ENCODE measurements at places on chromosomes 4 and X.

DNA sequence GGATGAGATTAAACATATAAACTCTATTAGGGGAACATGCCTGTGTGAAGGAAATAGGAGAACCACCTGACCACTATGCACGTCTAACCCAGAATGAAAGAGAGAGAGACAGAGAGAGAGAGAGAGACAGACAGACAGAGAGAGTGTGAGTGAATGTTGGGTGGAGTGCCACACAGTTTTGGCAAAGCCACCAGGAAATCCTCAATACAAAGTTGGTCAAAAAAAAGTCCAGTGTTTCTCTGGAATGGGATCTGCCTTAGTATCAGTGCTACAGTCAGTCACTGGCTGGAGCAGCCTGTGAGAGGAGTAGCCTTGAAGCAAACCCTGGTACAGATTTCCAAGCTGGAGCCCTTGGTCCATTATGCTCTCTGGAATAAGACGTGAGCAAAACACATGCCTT is 91.7 kb downstream of the GC start:
- no peak for DNase-seq

GRCh38 chr4:98512918-98513317 is 145.5 kb downstream of the TSPAN5 start:
- DNase-seq = no peak

DNA sequence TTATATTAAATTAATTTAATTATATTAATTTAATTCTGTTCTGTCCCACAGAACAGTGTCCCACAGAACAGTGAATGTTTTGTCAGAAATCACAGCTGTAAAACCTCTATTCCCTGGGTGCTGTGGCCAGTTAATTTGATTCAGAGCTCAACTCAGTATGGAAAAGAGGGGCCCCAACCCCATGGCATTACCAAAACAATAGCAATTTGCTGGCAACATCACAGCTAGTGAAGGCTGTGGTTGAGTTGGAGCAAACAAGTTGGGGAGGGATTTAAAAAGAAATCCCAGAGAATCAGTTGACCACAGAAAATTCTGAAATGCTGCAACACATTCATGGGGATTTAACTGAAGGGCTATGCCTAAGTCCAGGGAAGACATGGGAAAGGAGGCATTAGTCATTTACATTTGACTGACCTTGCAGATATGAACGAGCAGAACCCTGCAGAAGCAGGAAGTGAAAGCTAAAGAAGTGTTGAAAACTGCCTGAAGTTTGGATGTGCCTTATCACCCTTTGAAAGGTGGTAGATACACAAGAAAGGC is 30.1 kb downstream of the PDHA2 start:
- no peak for DNase-seq

GRCh38 chr4:9906996-9907395 is 114.3 kb downstream of the SLC2A9 start:
- no peak for DNase-seq

GRCh38 chr4:26294904-26295303 is 25.9 kb upstream of the RBPJ start:
- no peak for DNase-seq

DNA sequence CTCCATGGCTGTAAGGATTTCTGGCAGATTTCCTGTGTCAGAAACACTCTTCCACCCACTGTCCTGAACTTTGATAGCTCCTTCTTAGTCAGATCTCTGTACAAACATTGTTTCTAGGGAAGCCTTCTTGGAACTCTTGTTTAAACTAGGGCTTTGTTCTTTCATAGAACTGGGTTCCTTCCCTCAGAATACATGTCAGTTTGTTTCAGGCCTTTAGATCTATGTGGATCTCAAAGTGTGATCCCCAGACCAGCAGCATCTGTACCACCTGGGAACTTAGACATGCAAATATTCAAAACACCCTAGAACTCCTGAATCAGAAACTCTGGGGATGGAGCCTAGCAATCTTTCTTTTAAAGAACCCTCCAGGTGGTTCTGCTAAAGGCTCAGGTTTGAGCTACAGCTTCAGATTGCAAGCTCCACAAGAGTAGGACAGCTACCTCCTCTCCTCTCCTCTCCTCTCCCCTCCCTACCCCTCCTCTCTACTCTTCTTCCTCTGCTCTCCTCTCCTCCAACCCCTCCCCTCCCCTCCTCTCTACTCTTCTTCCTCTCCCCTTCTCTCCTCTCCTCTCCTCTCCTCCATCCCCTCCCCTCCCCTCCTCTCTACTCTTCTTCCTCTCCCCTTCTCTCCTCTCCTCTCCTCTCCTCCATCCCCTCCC is 12.7 kb downstream of the RASSF6 start:
- DNase-seq = no peak

Measured in hematopoietic multipotent progenitor cell treated with erythropoietin and hydrocortisone succinate and interleukin-3 and kit ligand, for 8 days (in vitro differentiated cells).